ENCODE measurements at places on chromosomes 2 and 18.

DNA sequence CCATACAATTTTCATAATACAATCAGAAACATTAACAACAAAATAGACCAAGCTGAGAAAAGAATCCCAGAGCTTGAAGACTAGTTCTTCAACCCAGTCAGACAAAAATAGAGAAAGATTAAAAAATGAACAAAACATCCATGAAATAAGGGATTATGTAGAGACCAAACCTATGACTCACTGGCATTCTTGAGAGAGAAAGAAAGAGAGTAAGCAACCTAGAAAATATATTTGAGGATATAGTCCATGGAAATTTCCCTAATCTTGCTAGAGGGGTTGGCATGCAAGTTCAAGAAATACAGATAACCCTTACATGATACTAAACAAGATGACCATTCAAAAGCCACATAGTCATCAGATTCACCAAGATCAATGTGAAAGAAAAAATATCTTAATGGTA is 281.7 kb downstream of the CCDC85A start:
- DNase-seq = peak; percentile 36

DNA sequence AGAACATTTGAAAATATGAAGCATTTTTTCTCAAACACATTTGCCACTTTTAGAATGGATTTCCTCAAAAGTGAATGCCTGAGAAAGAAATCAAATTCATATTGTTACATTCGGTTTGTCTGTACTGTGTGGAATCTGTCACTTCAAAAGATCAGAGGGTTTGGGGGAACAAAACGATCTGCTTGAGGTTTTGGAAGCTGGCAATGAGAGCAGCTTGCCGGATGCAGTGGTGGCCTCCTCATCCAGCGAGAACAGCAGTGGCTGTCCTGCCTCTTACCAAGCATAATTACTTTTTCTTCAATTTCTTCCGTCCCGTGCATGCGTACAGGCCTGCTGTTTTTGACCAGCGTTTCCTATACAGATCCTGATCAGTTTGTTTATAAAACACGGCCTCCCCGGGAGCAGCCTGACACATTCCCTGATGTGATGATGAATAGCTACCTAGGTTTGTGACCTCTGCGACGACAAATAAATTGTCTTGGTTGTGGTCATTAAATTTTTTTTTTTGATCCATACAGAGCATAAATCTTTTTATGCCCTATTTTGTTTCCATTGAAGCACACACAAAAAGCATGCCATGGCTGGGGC is 45.2 kb downstream of the ITGA6 start:
- no peak for DNase-seq

- DNase-seq = no peak
Observed at GRCh38 chr2:64858541-64859311, 130.5 kb upstream of the SLC1A4 start.

DNA sequence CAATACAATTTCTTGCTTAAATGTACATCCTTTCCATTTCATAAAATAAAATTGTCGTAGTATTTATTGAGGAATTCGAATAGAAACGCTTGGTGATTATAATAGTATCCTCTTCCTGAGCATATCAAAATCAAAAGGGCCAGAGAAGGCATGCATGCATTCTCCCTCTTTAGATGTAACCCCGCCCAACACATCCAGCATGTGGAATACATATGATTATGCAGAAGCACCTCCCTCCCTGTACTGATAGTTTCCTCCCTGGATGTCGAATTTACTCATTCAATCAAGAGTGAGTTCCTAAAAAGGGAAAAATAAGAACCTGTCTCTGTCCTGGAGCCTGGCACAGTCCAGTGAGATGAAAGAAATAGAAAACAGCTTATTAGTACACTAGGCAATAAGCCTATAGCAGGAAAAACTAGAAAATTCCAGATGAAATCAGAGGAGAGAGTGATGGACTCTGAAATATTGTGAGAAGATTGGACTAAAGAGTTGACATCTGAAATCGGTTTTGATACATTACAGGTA is 262.9 kb downstream of the RDH14 start:
- DNase-seq = no peak

DNA sequence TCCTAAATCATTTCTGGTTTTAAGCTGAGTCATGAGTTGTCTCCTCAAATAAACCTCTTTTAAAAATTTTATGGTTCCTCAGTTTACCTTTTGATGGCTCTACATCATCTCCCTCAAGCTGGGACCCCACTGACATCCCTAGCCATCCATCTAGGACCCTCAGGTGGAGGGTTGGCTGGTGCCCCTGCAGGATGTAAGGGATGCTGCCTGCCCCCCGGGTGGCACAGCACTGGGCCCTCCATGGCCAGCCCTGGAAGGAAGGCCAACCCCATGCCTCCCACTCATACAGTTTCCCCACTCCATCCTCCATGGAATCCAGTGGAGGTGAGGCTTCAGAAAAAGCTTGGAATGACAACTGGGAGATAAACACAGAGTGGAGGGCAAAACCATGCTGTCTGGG is 17.2 kb upstream of the GPC1 start:
- DNase-seq = no peak

- DNase-seq = no peak
Observed at GRCh38 chr18:36419900-36420531, 122.5 kb downstream of the FHOD3 start.

DNA sequence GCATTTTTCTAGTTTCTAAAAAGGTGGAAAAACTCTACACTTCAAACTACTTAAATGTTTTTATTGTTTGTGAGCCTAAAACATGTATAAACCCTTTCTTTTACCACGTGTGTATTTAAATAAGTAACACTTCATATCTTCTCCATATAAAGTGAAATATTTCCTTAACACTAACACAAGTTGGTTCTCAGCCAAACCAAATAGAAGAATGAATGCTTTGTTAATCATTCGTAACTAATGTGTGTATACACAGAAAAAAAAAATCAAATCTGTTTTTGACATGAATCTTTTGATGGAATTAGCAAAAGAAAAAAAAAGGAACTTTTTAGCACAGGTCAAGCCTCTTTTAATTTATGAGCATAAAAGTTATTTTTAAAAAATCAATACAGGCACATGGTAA is 89.3 kb downstream of the EHBP1 start:
- DNase-seq = peak; percentile 33

DNA sequence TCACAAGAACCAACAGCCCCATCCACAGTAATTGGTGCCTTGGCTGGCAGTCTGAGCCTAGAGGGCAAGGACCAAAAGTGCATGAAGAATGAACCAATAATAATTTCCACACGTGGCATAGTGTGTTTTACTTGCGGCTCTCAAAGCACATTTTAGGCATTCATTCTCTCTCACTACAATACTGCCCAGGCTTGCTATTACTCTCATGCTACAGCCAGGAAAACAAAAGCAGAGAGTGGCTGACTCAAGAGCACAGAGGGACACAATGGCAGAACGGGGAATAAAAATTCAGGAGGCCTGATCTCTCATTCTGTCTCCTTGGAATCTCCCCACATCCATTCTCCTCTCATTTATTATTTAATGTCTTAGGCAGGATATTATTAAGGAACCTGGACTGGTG is 57.0 kb upstream of the NOL4 start:
- DNase-seq = no peak

DNA sequence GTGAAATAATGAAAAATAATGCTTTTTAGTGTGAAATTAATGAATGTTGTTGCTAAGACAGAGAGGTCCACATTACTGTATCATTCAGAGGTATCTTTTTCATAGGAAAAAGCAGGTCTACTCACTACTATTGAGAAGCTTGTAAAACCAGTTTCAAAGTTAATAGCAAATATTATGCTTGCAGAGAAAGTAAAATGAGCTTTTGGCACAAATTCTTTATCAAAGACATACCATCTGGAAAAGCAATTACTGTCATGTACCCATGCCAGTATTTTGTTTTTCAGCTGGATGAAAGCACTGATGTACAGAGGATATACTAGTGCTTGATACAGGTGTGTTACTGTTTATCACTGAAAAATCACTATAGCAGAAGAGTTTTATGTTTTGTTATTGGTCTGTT is 77.5 kb downstream of the NCOA1 start:
- no peak for DNase-seq

- DNase-seq = no peak
Observed at GRCh38 chr2:134231965-134232340, 21.9 kb upstream of the MGAT5 start.

DNA sequence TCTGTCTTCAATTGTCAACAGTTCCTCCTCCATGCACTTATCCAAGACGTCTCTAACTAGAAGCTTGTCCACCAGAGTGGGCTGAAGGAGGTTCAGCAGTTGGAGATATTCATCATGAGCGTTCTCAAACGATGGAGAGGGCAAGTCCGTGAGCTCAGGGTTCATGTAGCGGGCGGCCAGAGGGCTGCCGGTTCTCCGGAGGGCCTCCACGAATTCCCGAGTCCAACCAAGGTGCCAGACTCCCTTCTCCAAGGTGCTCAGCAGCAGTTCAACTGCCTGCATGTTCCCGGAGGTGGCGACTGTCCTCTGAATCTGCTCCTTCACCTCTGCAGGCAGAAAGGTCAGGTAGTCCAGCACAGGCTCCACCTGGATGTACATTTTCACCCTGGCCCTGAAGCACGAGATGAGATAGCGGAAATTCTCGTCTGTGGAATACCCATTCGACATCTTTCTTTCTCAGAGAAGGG is 590 bp downstream of the IFIH1 start:
- peak; percentile 22 for DNase-seq

GRCh38 chr2:177596866-177597265 is 204.3 kb downstream of the AGPS start:
- no peak for DNase-seq

DNA sequence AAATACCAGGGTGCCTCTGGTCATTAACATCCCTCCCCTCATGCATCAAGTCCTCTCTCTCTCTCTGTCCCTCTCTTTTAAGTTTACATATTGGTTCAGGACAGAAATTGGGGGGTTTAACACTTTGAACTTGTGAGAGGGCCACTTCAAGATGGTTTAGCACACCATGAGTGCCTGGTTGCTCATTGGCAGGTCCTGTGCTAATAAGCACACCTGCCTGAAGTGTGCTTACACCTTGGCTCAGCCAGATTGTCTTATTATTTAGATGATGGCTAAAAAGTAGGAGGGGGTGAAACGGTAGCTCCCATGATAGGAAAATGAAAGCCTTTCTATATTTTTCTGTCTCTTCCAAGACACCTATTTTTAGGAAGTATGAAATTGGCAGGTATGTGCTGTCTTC is 205.8 kb downstream of the ARL6IP6 start:
- no peak for DNase-seq

GRCh38 chr2:240966906-240967680 is 31.3 kb upstream of the SNED1 start:
- no peak for DNase-seq

GRCh38 chr2:237254911-237255578 is 158.9 kb downstream of the COL6A3 start:
- DNase-seq = peak; percentile 84

- DNase-seq = no peak
Observed at GRCh38 chr18:77118256-77119090, 14.1 kb downstream of the MBP start.

DNA sequence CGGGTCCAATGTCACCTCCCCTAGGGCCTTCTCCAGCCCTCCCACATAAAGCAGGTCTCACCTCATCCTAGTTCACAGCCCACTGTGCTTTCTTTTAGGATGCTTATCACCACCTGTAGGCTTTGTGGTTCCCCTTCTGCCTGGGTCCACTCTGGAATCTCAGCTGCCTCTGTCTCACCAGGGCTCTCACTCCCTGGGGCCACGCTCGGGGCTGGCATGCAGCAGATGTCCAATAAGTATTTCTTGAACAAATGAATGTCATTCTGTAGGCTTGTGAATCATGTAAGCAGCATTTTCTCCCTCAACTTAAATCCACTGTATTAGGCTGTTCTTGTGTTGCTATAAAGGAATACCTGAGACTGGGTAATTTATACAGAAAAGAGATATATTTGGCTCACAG is 4.3 kb upstream of the SH3BP4 start:
- DNase-seq = no peak

DNA sequence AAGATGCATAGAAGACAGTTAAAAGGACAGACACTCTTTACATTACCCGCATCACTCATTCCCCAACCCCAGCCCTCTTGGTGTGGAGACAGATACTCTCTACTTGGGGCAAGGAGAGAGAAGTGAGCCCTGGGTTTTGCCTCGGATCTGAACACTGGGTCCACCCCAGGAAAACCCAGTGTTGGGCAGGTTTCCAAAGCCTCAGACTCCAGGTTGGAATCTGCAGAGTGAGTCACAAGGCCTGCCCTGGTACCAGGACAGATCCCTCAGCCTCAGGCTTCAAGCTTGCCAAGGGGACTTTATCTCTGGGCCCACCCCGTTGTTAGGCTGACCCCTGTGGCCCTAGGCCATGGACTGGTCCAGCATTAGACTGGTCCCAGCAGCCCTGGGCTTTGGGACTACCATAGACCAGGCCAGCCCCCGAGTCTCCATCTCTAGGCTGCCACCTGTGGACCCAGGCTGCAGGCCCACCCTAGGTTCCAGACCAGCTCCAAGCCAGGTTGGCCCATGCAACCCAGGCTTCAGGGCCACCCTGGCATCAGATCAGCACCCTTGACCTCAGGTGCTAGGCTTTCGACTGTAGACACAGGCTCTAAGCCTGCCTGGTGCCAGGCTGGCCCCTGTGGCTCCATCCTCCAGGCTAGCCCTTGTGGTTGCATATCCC is 112.8 kb downstream of the GULP1 start:
- no peak for DNase-seq

- DNase-seq = peak; percentile 51
Observed at GRCh38 chr2:80496775-80497174, 192.2 kb upstream of the LRRTM1 start.

- peak; percentile 68 for DNase-seq
Observed at GRCh38 chr2:44549099-44549471, 187.3 kb downstream of the CAMKMT start.

- DNase-seq = no peak
Observed at GRCh38 chr2:233075966-233076339, 15.8 kb downstream of the INPP5D start.

DNA sequence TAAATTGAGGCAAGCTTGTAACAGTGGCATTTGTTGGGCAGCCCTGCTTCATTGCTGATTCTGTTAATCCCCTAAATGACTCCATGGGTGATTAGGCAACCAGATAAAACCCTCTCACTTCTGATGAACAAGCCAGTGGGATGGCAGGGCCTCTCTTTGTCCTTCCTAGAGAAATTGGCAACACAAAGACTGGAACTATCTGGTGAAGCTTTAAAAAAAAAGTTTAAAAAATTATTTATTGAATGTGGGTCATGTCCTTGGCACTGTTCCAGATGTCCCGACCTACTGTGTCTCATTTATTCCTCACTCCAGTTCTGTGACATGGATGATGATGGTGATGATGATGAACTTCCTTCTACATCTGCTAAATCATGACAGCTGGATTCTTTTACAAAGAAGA is 30.8 kb downstream of the NRP2 start:
- DNase-seq = no peak

GRCh38 chr2:149719695-149720094 is 132.1 kb upstream of the MMADHC start:
- no peak for DNase-seq
